ENCODE measurements at places on chromosomes 7 and 10.

- no peak for ATAC-seq
These were observed 351.0 kb downstream of the TCERG1L start for GRCh38 chr10:130960531-130960930.

GRCh38 chr7:112262855-112263487 lies 56.5 kb downstream of the ZNF277 start:
- no peak for ATAC-seq

- no peak for ATAC-seq
These were observed 453.9 kb upstream of the GHITM start for GRCh38 chr10:83685458-83685857.

DNA sequence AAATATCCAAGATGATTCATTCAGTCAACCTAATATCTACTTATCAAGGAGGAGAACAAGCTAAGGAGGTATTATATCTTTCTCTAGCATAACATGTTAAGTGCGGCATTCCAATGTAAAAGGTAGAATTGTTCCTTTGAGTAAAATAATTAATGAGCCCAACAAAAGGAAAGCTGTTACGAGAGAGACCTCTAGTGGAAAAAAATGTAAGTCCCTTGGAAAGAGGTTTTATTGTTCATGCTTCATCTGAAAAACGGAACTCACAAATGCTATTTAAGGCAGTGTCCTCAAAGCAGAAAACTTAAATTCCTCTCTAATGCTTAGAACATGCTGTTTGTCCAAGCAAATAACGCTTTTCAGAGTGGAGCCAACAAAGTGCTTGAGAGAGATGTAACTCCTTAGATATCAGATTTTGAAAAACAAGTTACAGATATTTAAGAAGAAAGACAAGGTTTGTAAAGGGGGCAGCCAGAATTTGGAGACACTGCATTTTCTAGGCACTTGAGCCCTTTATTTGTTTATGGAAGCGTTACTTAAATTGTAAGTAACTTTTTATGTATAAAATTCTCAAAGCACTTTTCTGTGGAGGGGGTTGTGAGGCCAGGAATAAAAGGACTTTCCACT lies 119.9 kb downstream of the TFEC start:
- ATAC-seq: no peak

- no peak for ATAC-seq
These were observed at the start of gene VENTX for GRCh38 chr10:133237588-133238465. VENTX (plus strand) TSS chr10:133237855; CDS start chr10:133237915, 60 bp downstream.

- no peak for ATAC-seq
These were observed 286.6 kb upstream of the MAGI2 start for GRCh38 chr7:79740076-79740475.

- no peak for ATAC-seq
These were observed 4.1 kb downstream of the HOXA9 start for GRCh38 chr7:27161214-27161720.

- peak; percentile 52 for ATAC-seq
These were observed 51.0 kb upstream of the NKX6-2 start for GRCh38 chr10:132836832-132837540.

- ATAC-seq: no peak
These were observed 7.8 kb downstream of the CPA5 start for GRCh38 chr7:130352194-130353074.

DNA sequence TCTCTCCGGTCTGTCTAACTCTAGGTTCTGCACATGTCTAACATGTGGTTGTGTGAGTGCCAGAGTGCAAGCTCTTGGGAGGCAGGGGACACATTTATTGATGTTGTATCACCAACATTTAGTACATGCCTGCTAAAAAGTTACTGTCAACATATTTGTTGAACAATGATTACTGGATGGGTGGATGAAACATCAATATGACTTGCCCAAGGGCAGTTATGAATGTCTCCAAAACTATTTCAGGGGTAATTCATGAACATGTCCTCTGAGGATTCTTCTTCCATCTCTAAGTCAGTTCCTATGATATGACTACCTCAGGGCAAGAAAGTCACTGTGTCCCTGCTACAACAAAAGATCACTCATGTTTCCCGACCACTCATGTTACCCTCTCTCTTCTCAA lies 91.3 kb upstream of the STEAP1B start:
- ATAC-seq: no peak

DNA sequence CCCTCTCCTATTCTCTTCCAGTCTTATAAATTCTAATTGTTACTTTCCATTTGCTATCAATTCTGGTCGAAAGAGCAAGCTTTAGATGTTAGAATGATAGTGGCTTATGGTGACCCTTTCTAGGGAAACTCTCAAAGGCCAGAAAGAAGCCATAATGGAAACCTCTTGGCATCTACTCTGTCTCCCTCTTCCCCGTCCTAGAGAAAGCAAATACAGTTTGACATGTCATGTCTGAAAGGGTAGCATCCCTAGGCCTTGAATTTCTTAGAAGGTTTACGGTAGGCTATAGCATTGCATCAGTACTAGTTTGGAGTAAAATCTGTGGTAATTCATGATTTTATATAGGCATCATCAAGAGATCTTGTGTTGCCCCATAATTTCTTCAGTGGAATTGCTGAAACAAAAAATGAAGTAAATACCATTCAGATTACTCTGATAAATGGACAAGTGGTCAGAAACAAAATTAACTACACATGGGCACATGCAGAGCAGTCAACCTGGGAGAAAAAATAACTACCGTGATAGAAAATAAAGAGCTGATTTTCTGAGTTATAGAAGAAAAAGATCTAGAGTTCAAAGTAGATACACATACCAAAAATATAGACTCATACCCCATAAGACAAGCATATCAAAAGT lies 4.4 kb downstream of the PRKAR2B start:
- no peak for ATAC-seq

DNA sequence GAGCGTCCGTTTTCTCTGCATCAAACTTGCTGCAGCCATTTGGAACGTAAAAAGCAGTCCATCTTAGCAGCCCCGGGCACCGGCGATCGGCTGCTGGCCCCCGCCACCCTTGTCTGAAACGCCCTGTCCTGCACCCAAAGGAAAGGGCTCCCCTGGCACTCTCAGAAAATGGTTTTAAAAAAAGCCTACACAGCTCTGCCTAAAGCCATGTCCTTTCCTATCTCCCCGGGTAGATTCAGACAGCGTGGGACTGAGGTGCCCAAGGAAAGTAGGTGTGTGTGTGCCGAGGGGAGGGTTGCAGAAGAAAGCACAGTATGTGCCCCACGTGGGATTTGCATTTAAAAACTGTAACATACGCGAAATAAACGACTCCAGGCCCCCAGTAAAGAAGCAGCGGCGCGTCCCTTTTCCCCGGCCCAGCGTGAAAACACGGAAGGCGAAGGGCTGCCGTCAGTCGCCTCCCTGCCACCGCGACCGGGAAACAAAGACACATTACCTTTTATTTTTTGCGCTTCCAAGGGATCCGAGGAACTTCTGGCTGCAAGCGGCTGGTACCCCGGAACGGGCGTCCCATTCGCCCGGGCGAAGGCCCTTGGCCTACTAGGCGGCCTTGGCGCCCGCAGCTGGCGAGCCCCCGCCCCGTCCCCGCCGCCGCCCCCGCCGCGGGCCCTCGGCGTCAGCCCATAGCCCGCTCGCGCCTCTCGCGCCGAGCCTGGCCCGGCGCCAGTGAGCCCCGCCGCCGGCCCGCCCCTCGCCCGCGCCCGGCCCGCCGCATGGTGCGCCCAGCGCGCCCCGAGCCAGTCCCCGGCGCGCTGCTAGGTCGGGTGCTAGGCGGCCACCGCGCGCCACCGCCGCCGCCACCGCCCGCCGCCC lies 304.6 kb downstream of the PRPF18 start:
- peak; percentile 31 for ATAC-seq

GRCh38 chr10:48520594-48520993 lies 84.3 kb downstream of the ARHGAP22 start:
- ATAC-seq: no peak

DNA sequence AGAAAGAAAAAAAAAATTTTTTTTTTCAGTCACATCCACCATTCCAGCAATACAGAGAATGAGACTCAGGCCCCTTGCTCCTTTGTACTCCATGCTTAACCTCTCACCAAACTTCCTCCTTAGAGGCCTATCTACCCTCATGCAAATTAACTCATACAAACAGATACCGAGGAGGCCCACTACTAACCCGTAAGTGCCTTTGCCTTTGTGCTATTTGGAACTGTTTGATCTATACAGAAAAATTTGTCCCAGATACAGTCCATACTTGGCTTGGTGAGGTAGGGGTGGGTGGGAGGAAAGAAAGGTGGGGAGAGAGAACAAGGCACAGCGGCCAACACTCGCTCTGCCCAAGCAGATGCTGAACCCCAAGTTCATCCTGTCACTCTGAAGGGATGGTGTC lies 87.8 kb upstream of the DUSP5 start:
- no peak for ATAC-seq

DNA sequence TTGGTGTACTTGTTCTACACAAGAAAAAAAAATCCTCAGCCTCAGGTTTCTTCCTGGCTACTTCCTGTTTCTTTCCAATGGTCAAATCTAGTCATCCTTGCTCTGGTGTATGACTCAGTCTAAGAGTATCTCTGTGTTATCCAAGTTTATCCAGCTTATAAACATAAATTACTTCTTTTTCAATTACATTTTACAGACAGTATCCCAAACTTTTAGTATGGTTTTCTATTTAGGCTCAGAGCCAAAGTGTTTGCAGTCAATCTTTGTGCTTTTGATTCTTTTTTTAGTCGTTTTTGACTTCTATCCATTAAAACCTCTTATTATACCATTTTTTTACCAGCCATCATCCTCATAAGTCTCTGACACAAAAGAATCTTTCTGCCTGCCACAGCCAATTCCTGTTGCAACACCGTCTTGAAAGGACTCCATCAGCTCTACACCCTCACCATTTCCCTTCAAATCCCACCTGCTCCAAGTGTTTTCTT lies 294.6 kb downstream of the PTEN start:
- ATAC-seq: no peak

DNA sequence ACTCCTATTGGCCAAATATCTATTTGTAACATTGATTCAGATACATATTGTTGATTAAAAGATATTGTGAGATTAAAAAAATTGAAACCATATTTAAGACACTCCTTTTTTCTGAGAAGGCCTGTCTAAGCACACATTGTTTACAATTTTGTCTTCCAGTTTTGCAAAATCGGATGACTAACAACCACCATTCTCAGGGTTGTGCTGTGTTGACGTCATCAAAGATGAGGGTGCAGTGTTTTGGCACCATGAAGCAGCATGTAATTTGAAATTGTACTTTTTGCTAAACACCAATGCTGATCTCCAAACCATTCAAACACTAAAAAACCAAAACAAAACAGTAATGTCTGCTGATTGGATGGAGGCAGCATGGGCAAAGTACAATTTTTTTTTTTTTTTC lies 7.4 kb downstream of the CREB5 start:
- no peak for ATAC-seq

GRCh38 chr7:110621289-110621688 lies 469.6 kb upstream of the LRRN3 start:
- no peak for ATAC-seq

DNA sequence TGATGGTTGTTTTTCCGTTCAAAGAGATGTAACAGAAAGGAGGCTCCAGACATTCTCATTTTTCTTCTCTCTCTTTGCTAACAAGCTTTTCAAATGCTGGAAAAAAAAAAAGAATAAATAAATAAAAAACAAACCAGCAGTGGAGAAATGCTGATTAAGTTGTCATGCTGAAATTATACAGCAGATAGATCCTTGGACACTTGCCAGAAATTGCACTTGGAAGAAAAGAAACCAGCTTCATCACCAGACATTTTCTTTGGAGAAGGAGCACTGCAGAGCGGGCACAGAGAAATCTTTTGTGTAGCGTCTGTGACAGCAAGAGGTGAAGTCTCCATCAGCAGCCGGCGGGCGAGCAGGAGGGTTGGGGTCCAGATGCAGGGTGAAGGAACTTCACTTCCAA lies 55.8 kb downstream of the CLRN3 start:
- ATAC-seq: no peak

- no peak for ATAC-seq
These were observed 253.6 kb upstream of the PHF14 start for GRCh38 chr7:10720042-10720441.

- no peak for ATAC-seq
These were observed 727 bp downstream of the RET start for GRCh38 chr10:43077421-43078171.

DNA sequence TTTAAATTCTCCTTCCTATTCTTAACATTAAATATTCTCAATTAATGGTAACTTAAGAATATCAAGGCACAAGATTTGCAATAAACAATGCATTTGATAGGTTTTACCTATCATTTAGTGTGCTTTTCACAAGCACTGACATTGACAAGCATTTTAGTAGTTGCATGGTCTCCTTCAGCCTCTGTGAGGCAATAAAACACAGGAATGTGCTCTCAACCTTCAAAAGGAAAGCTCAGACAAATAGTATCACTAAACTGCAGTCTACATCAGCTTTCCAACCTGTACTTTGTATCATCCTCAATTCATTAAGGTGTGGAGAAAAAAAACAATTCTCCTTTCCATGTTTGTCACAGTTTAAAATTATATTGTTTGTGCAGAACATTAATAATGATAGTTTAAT lies 51.1 kb upstream of the TSPAN13 start:
- no peak for ATAC-seq

DNA sequence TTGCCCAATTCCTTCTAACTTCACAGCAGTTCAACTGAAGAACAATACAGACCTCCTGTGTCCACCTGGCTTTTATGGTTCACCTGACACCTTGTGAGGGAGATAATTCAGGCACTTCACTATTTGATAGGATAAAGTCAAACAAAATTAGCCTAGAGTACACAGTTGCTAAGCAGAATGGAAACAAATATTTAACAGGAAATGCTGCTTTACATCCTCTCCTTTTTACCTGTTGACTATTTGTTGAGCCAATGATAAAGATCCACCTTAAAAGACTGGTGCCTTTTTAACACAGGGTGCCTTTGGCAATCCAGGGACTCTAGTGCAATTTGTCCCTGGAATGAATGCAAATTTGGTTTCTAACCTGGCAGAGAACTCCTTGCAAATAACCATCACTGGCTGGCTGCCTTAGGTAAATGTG lies 39.8 kb downstream of the ITPRID1 start:
- ATAC-seq: no peak

DNA sequence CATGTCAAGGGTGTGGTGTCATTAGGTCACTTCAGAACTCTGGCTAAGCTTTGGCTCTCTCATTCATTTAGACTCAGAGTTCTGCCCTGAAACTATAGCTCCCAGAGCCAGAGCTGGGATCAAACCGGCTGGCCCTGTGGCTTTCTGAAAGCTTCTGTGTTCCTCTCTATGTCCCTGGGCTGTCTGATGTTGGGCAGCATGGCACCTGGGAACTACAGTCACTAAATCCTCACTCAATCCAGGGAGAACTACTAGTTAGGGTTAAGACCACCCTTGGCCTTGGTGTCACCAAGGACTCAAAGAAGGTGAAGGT lies 13.2 kb downstream of the ATG9B start:
- ATAC-seq: no peak

DNA sequence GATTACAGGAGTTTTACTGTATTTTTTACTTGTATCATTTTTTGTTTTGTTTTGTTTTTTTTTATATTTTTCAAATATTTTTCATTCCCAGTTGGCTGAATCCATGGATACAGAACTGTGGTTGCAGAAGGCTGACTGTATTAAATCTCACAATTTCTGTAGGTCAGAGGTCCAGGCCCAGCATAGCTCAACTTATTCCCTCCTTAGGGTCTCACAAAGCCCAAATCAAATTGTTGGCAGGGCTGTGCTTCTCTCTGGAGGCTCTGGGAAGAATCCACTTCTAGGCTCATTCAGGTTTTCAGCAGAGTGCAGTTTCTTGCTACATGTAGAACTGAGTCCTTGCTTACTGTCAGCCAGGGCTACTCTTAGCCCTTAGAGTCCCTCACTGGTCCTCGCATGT lies 22.6 kb downstream of the TSPAN14 start:
- ATAC-seq: no peak
